NCI-H1930 (cell line): ENCODE measurements at places on chromosomes 12 and 14.

DNA sequence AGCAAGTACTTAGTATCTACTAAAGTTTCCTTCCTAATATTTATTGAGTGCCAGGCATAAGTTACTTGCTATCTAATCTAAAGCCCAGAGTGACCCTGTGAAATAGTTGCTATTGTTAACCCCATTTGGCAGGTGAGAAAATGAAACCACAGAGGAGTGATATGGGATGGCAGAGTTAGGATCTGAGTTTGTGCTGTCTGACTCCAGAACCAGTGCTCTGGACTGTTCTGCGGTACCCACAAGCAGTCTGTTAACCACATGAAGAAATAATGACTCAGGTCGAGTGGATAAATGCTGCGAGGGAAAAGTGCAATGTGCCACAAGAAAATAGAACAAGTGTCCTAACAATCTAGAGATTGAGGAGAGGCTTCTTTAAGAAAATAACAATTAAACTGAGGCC lies 60.7 kb upstream of the GZMB start:
- no peak for DNase-seq

- DNase-seq: no peak
Observed at GRCh38 chr12:95277139-95277538, 59.5 kb downstream of the VEZT start.

DNA sequence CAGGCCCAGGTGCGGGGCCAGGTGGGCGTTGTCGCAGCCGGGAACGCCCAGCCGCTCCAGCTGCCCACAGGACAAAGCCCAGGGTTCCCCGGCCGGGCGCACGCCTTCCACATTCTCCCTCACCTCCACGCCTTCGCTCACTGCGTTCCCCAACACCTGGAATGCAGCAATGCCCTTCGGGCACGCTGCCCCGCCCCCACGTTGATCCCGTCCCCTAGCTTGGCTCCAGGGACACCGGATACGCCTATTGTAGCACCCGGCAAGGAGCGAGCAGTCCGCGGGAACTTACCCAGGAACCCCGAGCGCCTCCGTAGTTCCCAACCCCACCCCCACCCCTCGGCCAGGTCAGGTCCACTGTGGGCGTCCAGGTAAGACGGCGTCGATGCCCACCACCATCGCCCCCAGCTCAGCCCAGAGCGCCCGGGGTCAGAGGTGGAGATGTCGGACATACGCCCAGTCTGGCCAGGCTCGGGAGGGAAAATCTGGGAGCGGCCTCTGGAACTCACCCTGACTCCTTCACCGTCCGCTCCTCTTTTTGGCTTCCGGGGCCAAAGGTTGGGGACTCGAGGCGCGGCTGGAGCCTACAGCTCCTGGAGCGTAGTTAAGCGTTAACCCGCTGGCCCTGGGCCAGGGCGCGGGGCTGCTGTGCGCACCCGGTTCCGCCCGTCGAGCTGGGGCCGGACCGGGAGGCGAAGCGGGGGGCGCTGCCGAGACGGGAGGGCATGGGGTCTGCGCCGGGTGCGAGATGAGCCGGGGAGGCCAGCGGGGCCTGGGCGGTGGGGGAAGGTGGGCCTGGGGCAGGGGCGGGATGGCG lies 594 bp upstream of the CEP170B start:
- DNase-seq: no peak

DNA sequence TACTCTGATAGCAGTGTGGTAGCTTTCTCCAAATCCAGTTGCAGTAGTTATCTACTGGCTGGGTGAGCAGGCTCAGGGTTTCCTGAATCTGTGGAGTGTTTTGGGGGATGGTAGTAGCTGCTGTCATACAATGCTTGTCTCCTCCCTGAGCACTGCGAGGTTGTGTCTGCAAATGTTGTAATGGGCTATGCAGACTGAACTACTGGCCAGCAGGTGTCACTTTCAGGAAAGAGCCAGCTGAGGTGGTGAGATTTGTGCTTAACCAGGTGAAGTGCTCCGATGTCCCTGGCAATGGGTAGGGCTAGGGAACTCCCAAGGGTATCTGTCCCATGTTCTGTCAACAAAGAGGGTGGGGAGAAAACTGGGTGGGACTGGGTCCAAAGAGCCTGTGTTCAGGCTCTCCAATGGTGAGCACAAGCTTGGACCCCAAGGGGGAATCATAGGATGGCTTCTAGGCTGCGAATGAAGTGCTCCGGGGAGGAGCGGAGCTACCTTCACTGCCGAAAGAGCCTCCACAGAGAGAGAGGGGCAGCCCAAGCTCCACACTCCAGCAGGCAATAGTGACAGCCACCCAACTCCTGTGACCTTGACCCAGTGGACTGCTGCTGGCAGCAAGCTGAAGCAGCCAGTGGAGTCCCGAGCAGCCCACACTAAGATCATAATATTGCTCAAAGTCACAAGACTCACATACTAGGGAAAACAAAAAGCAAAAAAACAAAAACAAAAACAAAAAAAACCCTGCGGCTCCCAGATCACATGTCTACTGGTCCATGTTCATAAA lies 1324.0 kb upstream of the USP15 start:
- DNase-seq: no peak

DNA sequence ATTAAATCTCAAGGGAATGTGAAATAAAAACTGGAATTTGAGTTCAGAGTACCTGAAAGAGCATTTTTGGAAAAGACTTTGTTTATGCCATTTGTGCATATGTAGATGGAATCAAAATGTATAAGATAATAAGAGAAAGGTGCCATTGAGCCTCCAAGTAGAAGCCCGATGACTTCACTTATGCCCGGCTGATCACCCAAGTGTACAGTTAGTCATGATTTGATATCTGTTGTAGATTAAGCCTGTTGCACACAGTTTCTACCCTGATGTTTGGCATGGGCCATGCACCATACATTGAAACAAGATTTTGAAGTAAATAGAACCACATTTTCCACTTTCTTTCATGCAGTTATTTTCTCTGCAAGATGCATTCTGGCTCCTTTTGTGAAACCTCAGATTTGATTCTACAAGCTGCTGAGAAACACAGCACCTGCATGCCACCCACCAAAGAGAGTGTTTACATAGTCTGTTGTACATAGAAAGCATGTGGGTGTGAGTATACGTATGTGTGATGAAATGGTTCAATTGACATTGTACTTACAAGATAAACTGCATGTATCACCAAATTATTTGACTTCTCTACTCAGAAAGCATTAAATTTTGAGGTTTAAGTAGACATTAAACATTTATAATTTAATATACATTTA lies 772.5 kb downstream of the DIO2 start:
- DNase-seq: no peak

GRCh38 chr14:83867566-83868225 lies 1662.2 kb upstream of the FLRT2 start:
- no peak for DNase-seq

GRCh38 chr12:76883151-76883550 lies 4.3 kb upstream of the CSRP2 start:
- DNase-seq: no peak
